T-helper 2 cell treated with Interferon-gamma antibody and Interleukin-4, amounts not matched to agents 5 μg/mL and 100 μg/mL, for 36 hours (primary cell): ENCODE measurements at places on chromosomes 1 and 21.

- no peak for DNase-seq
These were observed 25.3 kb upstream of the ZNF697 start for GRCh38 chr1:119673171-119673940.

DNA sequence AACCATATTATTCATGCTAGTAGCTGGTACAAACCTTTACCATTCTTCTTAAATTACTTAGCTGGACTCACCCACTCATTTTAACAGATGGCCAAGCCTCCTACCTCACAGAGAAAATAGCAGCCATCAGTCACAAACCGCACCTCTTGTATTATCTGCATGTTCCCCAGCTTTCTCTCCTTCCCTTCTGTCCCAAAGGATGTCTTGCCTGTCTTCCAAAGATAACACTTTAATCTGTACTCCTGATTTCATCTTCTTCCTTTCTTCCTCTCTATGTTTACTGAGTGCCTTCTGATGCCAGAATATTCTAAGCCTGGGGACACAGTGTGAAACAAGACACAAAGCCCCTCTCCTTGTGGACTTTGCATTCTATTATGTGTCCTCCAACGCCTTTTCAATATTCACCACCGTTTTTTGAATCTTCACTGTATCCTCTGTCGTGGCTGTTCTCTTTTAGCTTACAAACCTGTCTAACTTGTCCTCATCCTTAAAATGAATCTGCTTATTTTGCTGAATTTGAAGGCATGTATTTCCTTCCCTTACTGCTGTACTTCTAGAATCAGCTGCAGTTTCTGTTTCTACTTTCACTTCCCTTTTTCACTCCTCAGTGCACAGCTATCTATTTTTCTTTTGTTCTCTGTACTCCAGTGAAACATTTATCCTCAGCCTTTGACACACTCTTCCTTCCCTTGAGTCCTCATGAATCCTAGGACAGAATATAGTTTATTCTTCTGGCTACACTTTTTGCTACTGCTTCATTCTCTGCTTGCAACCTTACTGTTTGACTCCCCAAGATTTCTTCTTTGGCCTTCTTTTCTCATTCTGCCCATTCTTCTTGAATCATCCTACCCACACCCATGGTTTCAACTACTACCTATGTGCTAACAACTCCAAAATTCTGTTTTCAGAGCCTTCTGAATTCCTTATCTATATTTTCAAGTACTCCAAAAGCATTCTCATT is 216.9 kb upstream of the SAMSN1 start:
- no peak for DNase-seq

DNA sequence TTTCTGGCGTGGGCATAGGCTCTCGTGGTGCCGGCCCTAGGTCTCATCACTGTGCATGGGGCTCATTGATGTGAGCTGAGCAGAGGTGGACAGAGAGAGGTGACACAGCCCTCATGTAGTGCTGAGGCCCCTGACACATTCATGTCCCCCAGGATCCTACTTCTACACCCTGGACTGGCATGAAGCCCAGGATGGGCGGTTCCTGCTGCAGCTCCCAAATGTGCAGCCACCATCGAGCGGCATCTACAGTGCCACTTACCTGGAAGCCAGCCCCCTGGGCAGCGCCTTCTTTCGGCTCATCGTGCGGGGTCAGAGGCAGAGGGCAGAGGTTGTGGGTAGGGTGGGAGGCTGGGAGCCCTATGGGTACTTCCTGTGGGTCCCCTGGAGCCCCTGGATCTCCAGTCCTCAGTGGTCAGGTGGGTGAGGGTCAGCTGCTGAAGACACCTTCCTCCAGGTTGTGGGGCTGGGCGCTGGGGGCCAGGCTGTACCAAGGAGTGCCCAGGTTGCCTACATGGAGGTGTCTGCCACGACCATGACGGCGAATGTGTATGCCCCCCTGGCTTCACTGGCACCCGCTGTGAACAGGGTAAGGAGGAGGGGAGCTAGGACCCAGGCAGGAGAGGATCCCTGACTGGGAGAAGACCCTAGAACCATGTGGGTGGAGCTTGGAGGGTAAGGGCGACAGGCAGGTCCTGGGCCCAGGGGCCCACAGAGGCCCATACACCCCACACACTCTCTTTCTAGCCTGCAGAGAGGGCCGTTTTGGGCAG is 6.1 kb downstream of the TIE1 start:
- DNase-seq, result no peak

GRCh38 chr1:37238364-37239224 is 204.3 kb upstream of the GRIK3 start:
- no peak for DNase-seq

- no peak for DNase-seq
These were observed 319.2 kb upstream of the FMN2 start for GRCh38 chr1:239772446-239772845.

DNA sequence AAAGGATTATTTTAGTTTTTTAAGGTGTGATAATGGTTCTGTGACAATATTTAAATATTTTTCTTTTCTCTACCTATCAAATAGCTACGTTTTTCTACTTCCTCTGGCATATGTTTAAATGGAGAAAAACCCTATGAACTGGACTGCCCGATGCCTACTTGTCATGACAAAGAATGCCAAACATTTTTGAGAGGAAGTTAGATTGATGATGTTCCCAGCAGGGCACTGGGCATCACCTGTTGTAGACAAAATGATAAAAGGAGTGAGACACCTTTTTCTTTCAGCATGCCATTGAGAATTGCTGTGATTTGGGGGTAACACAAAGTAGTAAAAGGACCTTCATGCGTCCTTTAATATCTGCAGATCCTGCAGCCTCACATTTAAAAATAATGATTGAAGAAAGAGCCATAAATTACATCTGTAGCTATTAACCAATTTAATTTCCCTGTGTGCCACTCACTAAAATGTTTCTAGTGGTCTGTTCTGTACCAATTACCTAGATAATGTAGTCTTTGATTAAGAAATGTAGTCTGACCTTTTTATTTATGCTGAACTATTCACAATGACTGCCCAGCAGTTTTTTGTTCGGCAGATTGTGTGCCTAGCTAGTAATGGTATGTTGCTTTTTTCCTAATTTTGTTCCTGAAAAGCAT is 47.6 kb downstream of the RPL5 start:
- DNase-seq, result no peak

- no peak for DNase-seq
These were observed 26.9 kb downstream of the OR6Y1 start for GRCh38 chr1:158527190-158527815.

DNA sequence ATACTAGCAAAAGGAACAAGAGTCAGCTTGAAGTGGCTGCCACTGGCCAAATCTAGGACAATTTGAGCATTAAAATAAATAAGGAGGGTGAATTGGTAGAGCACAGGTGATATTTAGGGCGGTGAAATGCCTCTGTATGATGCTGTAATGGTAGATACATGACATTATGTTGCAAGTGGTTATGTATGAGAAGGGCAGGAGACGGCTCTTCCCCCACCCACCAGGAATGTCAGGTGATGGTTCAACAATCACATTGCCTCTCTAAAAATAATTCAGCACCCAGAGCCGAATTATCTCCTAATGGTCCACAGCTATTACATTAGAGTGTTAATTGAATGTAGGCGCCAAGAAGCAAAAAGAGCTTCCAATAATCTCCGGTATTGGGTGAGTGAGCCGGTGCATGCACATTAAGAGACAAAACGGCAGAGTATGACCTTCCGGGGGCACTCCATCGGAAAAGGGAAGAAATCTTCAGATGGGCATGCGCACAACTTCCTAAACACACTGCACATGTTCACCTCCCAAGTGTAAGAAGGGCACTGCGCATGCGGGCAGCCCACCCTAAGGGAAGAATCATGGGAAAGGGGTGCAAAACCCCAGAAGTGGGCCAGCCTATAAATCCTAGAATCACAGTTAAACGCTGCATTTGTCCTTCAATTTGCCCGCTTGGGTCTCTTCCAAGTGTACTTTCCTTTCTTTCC is 6.8 kb upstream of the IFNAR1 start:
- no peak for DNase-seq

DNA sequence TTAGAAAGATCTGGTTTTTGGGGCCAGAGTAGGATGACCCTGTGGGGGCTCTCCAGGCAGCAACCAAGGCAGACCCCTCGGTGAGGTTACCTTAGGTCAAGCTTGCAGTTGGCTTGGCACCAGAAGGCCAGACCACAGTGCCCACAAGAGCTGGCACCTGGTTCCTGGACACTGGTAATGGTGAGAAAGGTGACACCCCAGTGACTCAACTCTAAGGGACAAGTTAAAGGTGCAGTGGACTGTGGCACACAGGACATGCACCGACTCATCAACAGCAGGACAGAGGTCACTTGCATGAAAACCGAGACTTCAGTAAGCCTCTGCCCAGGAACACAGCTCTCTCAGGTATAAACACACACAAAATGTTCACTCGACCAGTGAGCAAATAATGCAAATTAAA is 6.7 kb downstream of the LRRC38 start:
- DNase-seq, result no peak

- no peak for DNase-seq
These were observed 18.9 kb downstream of the METTL13 start for GRCh38 chr1:171800342-171800741.

DNA sequence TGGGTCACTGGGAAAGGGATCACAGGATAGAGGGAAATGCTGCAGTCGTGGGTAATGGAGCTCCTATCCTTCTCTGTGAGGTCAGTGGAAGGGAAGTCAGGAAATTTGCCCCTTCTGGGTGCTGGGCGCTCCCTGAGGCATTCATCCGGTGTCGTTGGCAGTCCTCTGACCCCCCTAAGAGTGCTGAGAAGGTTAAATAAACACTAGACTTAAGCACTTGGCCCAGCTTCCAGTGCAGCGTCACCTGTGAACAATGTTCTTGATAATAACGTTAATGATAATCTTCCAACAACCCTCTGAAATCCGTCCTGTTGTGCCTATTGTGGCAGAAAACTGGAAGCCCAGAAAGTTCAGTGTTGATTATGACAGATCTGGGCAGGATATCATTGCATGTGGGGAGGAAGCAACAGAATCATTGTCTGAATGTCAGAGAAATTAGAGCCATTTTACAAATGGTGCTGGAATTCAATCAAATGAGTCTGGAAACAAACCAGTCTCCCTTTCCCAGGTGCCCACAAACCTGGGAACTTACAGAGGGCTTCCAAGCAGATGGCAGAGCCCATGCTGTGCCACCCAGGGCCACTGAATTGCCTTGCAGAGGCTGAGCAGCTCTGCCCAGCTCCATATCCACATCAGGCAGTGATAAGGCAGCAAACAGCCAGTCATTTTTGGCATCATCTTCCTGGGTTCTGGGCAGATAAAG is 216.8 kb downstream of the KAZN start:
- DNase-seq, result no peak

DNA sequence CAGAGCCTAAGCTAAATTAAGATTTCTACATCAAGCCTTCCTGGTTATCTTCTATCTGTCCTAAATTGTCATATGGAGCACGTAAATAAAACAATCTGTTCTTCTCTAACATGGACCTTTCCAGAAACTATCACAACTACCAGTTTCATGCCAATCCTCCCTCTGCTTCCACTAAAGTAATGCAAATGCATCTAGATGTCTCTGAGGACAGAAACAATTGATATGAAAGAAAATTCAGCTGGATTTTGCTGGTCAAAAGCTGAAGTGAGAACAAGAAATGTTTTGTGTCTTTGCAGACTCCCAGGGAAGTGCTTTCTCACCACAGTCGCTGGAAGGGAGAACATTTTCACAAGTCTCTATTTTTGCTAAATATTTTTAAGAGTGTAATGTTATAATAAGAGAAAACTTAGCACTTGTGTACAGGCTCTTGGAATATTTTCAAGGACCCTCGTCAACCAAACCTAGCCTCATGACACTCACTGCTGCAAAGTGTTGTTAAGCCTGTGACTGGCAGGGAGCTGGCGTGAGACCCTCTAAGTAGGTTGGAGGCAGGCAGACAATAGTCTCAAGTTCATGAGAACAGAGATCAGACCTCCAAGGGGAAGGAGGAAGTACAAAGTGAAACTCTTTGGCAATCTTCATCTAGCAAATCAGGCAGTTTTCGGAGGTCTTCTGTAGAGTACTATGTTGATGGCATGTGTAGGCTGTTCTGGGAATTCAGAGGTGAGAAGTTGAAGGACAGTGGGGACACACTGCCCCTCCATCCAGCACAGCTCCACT is 38.8 kb downstream of the DNASE2B start:
- DNase-seq, result no peak

DNA sequence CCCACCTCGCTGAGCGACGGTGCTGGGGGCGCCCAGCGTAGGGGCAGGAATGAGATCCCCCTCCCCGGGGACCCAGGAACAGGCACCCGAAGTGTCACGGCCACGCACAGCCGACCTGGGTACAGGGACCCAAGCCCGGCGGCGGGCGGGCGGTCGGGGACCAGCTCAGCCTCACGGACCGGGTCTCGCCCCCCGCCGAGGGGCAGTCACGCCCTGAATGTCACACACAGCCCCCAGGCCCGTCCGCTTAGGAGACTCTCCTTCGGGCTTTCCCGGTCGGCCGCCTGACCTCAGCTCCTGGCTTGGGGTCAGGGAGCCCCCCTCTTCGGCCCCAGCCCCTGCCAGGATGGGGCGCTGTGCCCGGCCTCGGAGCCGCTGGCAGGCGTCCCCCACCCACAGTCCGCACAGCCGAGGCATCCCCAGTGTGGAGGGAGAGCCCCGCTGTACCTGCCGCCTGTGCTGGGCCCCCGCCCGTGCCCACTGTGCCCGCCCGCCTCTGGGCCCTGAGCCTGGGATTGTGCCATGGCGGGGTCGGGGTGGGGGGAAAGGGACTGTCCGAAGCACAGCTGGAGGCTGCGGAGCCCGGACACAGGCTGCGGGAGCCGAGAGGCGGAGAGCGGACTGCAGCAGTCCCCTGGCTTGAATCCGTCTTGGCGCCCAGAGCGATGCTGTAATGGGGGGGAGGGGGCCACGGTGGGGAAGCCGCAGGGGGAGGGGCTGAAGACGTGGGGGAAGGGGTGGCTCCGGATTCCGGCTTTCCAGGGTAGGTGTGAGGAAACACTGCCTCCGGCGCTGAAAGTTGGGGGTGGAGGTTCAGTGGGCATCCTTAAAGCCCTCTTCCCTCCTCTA is 627 bp upstream of the DLGAP3 start:
- DNase-seq, result no peak

GRCh38 chr1:113191579-113192076 is 118.6 kb downstream of the LRIG2 start:
- no peak for DNase-seq

- DNase-seq, result no peak
These were observed 186.1 kb downstream of the MATN1 start for GRCh38 chr1:30537279-30537678.

- no peak for DNase-seq
These were observed 47.8 kb upstream of the SRSF10 start for GRCh38 chr1:24027838-24028468.

GRCh38 chr1:56754708-56755479 is 64.3 kb downstream of the FYB2 start:
- DNase-seq, result no peak
